ENCODE measurements at places on chromosomes 2 and 18.

DNA sequence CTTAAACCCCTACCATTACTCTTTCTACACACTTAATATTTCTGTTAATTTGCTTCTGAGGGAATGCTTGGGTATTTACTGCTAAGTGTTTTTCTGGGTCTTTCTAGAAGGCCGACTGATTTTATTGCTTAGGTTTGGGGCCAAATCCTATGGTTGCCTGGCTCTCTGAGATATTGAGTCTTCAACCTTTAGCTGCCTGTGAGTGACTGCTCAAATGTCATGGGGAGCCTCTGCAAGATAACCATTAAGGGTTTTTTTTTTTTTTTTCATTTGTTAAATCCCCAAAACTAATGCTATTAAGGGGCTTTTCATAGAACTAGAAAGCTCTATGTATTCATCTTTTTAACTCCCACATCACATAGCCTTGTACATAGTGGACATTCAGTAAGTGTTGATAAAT, 5.0 kb downstream of the OSBPL6 start:
- DNase-seq: no peak

DNA sequence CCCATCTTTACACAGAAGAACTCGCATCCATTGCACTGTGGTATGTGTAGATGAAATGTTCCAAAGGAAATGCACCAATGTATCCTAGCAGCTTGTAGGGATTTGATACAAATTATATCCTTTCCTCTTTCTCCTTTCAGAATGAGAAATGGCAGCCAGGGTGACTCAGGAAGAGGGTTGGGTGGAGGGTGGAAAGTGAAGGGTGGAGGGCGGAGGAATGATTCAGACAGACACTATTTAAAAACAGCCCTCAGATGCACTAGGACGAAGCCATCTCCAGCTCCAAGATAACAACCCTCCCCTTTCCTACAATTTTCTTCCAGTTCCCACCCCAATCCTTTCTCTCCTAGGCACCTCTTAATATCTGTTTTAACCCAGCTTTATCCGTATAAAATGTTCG, 96.2 kb upstream of the STK39 start:
- DNase-seq: no peak

- DNase-seq: no peak
Measured at GRCh38 chr2:204051476-204051875, 114.9 kb downstream of the ICOS start.

DNA sequence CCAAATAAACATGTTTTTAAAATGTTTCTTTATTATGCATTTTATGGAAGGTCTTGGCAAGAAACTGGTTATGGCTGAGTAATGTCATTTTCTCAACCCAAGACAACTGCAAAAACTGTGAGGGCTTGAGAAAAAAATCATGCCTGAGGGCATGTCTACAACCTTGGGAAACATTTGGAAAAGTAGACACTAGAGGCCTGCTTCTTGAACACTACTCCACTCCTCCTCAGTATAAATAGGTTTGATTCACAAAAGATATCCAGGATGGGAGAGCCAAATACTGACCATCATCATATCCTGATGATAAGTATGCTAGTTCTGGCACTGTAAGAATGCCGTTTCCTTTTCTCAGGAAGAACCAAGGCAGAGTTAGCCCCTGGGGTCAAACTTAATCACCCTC, 71.1 kb downstream of the OSR1 start:
- no peak for DNase-seq

GRCh38 chr2:73516033-73516432, 126.2 kb downstream of the NAT8 start:
- no peak for DNase-seq
